Fibroblast of lung (primary cell): ENCODE measurements at places on chromosomes 2 and 18. TPM values are rescaled to one million over a fixed set of nuclear protein-coding genes. Genes with fewer than 3 reads are reported as not detected.

Gene SEMA4C
- total RNA-seq, result 17.5 and 19.8 TPM in 2 replicates

Gene IL1F10
- not detected in 2 replicates for total RNA-seq

Gene PLEK
- not detected in 2 replicates for total RNA-seq

Gene SP9
- total RNA-seq, result not detected in 2 replicates

Gene SMAD7
- 16.3 and 23.1 TPM in 2 replicates for total RNA-seq

DNA sequence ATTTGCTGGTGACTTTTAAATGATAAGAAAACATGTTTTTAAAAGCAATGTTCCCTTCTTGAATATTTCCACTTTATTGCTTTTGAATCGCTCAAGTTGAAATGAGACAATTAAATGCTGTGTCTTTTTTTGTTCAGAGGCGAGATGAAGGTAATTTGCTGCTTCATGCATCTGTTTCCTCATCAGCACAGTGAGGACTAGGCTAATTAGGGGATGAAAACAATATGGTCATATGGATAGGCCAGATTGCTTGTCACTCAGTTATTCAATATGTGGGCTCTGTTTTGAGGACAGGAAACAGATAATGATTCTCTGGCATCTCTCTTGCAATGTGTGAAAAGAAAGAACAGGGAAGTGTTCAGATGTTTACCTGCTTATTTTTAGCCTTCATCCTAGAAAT lies 61.0 kb downstream of the ERBB4 start:
- no peak for DNase-seq

DNA sequence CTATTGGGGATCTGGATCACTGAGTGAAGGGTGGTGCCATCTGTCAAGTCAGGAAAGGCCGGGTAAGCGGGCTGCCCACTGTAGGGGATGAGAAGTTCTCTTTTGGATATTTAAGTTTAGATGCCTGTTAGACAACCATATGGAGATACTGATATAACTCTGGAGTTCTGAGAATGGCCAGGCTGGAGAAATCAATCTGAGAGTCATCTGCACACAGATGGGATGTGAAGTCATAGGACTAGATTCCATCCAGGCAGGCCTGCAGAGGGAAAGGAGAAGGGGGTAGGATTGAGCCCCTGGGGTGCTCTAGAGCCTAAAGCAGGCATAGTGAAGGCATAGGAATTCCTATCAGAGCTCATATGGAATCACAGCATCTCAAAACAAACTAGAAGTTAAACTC lies 30.1 kb downstream of the SPRED2 start:
- no peak for DNase-seq

DNA sequence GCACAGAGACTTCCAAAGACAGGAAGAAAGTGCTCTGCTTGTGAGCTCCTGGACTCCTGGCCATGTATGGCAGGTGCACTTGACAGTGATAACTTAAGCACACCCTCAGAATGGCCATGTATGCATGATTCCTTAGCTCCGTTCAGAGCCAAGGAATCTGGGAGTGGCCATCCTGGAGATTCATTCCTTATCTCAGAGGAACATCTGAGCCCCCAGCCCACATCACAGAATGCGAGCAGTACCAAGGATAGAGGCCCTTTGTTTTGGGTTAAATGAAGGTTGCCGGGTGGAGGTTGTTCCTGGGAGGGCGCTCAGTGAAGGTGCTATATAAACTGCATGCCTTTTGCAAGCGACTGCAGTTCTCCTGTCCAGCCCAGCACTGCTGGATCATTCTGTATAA lies 26.9 kb downstream of the DIPK1C start:
- no peak for DNase-seq

DNA sequence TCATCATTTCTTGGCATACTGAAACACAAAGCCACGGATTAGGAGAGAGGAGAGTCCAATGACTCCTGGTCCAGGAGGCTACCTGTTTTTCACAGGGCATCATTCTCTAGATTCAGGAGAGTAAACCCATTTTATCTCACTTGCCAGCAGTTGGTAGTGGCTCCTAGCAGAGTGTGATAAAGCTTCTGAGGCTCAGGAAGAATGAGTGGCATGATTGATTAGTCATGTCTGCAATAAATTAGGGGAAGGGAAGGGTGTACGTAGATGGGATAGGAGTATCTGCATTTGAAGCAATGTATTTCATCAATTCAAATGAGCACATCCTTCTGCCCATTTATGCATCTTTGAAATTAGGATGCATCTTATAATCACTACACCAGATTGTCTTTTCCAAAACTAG lies 31.1 kb upstream of the PNO1 start:
- DNase-seq, result no peak

- no peak for DNase-seq
Measured at GRCh38 chr18:65399091-65399490, 351.7 kb upstream of the CDH7 start.

GRCh38 chr2:239832490-239833268 lies 192.5 kb downstream of the NDUFA10 start:
- no peak for DNase-seq

DNA sequence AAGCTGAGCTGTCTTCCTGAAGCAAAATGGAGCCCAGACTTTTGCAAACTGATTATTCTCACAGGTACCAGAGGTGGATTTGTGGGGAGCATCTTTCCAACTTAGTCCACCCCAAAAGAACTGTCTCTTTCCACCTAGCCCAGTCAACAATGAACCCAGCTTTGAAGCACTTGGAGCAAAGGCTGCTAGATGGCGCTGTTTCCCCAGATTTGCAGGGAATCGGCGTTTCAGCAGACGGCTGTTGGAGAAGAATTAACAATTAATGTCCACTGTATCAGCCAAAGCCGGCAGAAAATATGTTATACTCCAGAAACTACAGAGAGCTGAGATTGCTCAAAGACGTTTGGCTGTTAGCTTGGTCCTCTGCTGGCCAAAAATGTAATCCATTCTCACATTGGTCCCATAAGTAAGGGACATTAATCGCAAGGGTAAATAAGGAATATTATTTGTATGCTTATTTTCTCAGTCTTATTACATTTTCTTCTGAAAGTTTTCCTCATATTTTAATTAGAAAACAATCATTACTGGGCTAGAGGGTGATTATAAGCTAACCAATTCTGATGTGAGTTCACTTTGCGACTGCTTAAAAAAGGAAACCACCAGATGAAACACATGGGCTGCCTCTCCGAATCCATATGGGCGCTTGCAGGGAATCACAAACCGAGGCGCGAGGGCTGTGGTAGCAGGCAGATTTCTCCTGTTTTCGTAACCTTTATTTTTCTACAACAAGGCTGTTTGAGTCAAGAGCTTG lies 423.8 kb upstream of the MEX3C start:
- peak; percentile 14 for DNase-seq

DNA sequence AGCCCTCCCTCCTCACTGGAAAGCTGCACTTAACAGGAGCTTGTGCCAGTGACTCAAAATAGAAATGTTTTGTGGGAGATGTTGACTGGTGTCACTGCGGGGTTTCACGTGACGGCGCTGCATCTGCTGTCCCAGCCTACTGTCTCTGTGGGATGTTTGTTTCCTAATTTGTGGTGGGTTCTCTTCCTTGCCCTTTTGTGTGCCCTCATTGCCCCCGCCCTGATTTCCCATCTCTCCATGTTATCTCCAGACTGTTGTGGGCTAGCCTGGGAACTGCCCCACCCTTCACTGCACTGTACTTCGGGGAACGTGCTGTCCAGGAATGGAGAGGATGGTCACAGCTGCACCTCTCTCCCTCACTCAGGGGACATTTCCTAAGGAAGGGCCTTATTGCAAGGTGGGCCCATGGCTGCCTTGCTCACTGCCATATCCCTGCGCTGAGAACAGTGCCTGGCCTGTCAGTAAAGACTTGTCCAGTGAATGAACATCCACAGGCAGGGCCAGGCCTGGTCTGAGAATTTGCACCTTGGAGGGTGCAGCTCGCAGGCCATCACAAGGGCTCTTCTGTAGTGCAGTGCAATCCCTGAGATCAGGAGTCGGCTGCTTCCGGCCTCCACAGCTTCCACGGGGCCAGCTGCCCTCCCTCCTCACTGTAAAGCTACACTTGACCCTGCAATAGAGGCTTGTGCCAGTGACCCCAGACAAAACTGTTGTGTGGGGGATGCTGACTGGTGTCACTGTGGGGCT lies 18.1 kb downstream of the ZAP70 start:
- no peak for DNase-seq

GRCh38 chr2:227430639-227431038 lies 41.3 kb upstream of the AGFG1 start:
- peak; percentile 29 for DNase-seq

DNA sequence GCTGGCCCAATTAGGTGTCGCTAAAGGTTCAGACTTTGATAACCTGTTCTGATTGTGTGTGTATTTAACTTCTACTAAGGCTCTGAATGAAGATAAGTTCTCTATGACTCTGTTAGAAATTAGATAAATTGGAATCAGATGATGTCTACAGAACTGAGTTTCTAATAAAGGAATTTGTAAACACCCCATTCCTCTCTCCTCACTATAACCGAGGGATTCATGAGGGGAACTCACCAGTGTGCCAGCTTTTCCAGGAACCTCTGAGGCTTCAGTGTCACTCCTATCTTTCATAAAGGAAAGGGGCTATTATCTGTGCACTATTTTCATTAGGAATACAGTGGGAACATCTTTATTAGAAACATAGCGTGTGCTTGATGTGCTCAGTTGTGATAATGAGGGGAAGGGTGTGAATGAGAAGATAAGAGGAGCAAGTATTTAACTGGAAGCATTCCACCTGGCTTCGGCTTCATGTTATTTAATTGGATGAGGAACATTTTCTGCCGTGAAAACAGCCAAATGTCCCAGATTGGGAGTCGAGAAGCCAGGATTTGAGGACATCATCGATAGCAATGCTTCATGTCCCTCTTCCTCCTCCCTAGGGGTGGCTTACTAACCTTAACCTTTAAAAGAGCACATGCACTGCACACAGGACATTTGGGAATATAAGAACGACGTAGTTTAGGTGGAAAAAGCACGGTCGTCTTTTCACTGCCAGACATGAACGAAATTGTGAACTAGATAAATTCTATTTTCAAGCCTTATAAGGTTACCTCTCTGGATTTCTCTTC lies 84.8 kb upstream of the TCF4 start:
- no peak for DNase-seq

DNA sequence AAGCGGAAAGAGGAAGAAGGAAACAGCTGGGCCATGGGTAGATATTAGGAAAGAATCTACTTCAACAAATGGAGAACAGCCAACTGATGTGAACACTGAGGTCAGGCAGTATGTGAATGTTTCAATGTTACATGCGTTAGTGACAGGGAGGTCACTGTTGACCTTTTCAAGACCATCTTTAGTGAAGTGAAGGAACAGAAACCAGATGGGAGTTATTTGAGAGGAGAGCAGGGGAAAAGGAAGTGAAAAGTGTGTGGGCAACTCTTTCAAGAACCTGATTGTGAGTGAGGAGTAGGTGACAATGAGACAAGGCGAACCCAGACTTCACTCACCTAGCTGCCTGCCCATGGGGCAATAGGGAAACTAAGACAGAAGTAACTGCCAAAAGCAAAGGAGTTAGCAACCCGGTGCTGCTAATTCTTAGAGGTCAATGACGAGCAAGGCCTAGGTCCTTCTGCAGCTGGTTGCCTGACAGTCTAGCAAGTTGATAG lies 67.0 kb downstream of the SP3 start:
- no peak for DNase-seq

GRCh38 chr18:9738266-9738969 lies 30.3 kb downstream of the RAB31 start:
- DNase-seq, result no peak

GRCh38 chr2:85712849-85713612 lies 18.9 kb downstream of the GNLY start:
- DNase-seq, result peak; percentile 77

- no peak for DNase-seq
Measured at GRCh38 chr2:63721082-63721424, 120.6 kb upstream of the UGP2 start.
